Hepatocyte (in vitro differentiated cells): ENCODE measurements at places on chromosomes 16 and 17. TPM values are rescaled to one million over a fixed set of nuclear protein-coding genes. Genes with fewer than 3 reads are reported as not detected.

GRCh38 chr16:80189476-80190175, 351.2 kb upstream of the DYNLRB2 start:
- DNase-seq, result no peak
- no peaks in the 10 kb centered on the region for H3K27me3 ChIP-seq
- no peaks in the 10 kb centered on the region for H3K4me1 ChIP-seq
- H3K36me3 ChIP-seq, result no peaks in the 10 kb centered on the region
- no peak overlapping the region for H3K27ac ChIP-seq

GRCh38 chr16:1626776-1627175, 14.6 kb downstream of the CRAMP1 start:
- no peak overlapping the region for H3K4me3 ChIP-seq
- no peaks in the 10 kb centered on the region for H3K27me3 ChIP-seq
- no peak for DNase-seq
- H3K36me3 ChIP-seq, result no peaks in the 10 kb centered on the region
- no peak overlapping the region for H3K27ac ChIP-seq

GRCh38 chr17:59093145-59093701, 13.5 kb downstream of the TRIM37 start:
- H3K4me1 ChIP-seq, result no peaks in the 10 kb centered on the region
- peak overlapping the region; percentile 62 for H3K27ac ChIP-seq
- H3K27me3 ChIP-seq, result no peaks in the 10 kb centered on the region
- no peak for DNase-seq
- H3K4me3 ChIP-seq, result no peak overlapping the region

DNA sequence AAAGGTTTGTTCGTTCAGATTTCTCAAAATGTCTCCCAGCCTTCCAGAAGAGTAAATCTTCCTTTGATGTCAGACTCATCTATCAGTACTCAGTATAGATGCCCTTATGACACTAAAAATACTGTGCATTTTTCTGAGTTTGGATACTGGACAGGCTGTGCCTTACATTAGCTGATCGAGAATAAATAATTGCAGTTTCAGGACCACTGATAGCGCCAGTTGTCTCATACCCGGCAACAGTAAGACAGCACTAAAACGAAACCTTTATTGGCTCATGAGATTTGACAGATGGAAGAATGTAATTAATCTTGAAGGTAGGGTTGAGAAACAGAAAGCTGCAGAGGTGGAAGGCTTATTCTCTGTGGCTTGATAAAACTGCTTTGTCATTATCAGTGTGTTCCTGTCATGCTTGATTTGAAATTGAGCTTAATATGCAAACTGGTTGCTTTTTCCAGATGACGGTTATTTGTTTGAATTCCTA, 1.2 kb downstream of the ATP6V0A1 start:
- H3K4me3 ChIP-seq, result peak overlapping the region; percentile 80
- H3K27me3 ChIP-seq, result no peaks in the 10 kb centered on the region
- peak; percentile 33 for DNase-seq
- peak overlapping the region; percentile 97 for H3K27ac ChIP-seq

DNA sequence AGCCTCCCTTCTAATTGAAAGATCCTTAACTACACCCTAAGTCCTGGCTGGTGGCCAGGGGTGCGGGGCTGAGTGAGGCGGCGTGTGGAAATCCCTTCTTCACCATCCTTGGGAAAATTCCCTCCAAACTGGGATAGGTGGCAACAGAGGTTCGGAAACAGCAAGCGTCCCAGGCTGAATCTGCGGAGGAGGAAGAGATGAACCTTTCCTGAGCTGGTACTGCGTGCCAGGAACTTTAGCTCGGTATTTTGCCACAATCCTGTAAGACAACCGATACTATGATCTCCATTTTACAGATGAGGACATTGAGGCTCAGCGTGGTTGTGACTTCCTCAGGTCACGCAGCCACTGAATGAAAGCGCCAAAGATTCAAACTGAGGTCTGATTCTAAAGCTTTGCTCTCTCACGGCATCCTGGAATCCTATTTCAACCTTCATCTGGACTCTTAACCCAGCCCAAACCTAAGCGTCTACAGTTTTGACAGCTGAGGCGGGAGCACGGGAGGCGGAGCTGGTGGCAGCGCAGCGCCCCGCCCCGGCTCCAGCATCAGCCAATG, 583 bp upstream of the CYLD start:
- H3K4me3 ChIP-seq, result peak overlapping the region; percentile 10
- no peaks in the 10 kb centered on the region for H3K36me3 ChIP-seq
- H3K4me1 ChIP-seq, result no peaks in the 10 kb centered on the region
- peak overlapping the region; percentile 5 for H3K27ac ChIP-seq
- DNase-seq, result peak; percentile 17
- H3K27me3 ChIP-seq, result no peaks in the 10 kb centered on the region

DNA sequence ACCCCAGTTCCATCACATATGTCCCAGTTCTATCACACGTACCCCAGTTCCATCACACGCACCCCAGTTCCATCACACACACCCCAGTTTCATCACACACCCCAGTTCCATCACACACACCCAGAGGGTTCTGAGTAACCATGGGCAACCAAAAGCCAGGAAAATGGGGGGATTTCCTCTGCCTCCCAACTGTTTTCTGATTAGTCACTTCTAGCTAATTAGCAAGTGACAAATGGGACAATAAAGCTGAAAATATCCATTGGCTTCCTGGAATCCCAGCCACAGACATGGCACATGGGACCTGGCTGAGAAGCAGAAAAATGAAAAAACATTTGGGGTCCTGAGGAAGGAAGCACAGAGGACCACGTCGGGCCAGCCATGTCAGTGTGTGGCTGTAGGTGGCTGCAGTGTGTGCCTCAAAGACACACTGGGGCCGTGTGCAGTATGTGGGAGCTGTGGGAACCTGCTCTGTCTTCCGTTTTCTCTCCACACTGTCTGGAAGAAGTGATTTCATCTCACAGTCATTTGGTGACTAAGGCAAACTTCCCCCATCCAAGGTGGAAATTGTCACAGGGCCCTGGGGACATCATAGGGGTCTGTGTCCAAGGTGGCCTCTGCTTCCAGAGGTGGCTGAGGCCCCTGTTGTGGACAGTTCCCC, 106.7 kb downstream of the CMIP start:
- no peak overlapping the region for H3K4me3 ChIP-seq
- no peaks in the 10 kb centered on the region for H3K36me3 ChIP-seq
- no peak for DNase-seq

DNA sequence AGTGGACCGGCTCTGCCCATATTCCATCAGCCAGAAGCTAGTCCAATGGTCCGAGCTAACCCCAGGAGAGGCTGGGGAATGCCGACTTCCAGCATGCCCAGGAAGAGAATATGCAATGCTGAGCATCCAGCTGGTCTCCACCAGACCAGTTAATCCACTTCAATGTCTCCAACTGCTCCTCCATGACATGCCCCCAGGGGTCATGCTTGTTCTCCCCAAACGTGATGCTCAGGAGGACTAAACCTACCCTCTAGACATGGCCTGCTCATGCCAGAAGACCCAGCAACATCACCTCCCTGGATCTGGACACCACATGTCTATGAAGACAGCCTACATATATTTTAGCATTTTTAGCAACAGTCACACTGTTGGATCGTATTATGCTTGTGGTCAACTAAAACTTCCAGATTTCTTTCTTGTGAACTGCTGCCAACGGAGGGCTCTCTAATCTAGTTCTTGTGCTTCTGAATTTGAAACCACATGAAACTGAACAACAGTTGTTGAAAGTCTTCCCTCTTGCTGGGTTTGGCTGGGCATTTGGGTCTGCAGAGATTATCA, 245.1 kb downstream of the SOX9 start:
- no peaks in the 10 kb centered on the region for H3K27me3 ChIP-seq
- DNase-seq, result no peak
- no peak overlapping the region for H3K27ac ChIP-seq
- no peaks in the 10 kb centered on the region for H3K4me1 ChIP-seq

DNA sequence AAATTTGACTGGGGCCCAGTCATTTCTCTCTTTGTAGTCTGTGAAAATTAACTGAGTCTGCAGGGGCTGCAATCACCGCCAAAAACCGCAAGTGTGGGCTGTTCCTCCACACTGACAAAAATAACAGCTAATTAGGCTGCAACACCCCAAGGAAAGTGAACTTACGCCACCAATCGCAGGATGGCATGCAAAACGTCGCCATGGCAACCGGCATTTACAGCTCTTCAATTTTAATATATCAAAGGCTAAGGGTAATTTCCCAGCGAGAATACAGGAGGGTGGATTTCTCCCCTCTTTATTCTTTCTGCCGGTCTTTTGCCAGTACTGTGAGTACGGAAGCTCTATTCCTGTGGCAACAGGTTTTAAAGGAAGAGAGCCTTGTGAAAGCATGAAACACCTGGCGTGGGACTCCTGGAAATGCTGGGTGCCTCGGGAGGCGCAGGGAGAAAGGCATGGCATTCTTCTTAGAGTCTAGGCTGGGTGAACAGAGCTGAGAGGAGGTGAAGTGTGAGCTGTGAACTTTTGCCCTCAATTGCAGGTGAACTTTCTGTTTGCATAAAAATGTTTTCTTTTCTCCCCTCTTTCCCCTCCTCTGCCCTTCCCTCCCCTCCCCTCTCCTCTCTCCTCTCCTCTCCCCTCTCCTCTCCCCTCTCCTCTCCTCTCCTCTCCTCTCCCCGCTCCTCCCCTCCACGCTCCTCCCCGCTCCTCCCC, 399.7 kb downstream of the XYLT1 start:
- H3K36me3 ChIP-seq, result no peaks in the 10 kb centered on the region
- H3K4me3 ChIP-seq, result no peak overlapping the region
- peak; percentile 22 for DNase-seq
- H3K4me1 ChIP-seq, result no peaks in the 10 kb centered on the region
- H3K27me3 ChIP-seq, result no peaks in the 10 kb centered on the region
- no peak overlapping the region for H3K27ac ChIP-seq

The RTN4RL1 gene
- total RNA-seq, result 0.48 and 1.4 TPM in 2 replicates

DNA sequence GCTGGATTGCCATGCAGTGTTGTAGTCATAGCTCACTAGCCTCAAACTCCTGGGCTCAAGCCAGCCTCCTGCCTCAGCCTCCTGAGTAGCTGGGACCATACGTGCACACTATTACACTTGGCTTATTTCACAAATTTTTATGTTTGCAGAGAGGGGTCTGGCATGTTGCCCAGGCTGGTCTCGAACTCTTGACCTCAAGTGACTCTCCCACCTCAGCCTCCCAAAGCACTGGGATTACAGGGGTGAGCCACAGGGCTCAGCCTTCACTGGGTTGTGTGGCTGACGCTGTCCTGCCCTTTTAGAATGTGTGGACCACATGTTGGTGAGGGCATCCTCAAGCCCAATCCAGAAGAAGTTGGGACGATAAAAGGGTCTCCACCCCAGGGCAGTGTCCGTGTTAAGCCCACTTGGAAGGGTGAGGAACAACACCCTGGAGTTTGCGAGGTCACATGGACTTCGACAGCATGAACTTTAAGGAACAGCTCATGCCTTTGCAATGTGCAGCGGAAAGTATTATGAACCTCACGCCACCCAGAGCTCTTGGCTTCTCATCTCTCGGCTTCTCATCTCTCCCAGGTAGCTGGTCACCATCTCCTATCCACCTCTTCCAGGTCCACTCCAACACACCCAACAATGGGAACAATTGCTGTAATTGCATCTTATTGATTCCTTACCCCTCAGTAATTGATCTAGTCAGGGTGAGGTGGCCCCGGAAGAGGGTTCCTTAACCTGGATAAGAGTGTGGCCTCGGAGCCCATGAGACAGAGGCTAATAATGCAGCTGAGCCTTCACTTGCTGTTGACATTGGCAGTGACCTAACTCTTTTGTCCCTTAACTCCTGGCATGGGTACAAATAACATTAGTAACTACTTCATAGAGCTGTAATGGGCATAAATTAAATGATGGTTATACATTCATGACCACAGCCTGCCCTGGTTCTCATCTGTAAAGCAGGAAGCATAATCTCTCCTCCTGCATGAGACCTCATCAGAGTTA, 6.7 kb downstream of the FOXL1 start:
- no peak for DNase-seq
- no peak overlapping the region for H3K27ac ChIP-seq
- H3K27me3 ChIP-seq, result peaks cover 62% of the 10 kb centered on the region
- no peaks in the 10 kb centered on the region for H3K4me1 ChIP-seq
- H3K36me3 ChIP-seq, result no peaks in the 10 kb centered on the region
- H3K4me3 ChIP-seq, result no peak overlapping the region

The GGT6 gene
- 0.32 TPM in 1 of 2 replicates, not detected in the other for total RNA-seq

DNA sequence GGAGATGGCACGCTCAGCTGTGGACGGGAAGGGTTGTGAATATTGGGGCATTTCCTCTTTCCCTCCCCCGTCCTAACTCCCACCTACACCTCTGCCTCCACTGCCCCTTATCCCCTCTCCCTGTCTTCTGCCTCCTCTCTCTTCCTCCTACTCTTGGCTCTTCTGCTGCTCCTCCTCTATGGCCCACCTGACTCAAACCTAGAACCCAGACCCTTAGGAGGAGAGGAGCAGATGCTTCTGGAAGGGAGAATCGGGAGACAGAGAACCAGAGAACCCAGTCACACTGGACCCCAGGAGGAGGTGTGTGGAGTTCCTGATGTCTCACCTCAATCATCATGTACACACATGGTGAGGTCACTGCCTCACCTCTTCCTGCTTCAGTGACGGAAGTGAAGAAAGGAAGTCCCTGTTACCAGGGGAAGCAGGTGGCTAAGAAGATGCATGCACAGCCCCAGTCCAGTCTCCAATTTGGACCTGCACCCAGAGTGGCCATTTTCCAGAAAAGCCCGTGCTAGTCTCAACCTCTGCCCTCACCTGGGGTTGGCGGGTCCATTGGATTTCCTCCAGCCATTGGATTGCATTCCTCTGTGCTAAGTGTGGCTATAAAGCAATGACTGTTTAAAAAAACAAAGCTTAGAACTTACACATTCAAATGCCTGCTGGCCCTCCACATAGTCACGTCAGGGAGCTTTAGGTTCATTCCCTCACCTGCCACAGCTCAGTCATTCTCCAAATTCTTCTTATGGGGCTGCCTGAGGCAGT, 4.0 kb downstream of the RNF222 start:
- no peaks in the 10 kb centered on the region for H3K4me1 ChIP-seq
- no peaks in the 10 kb centered on the region for H3K36me3 ChIP-seq
- DNase-seq, result no peak
- H3K4me3 ChIP-seq, result no peak overlapping the region

DNA sequence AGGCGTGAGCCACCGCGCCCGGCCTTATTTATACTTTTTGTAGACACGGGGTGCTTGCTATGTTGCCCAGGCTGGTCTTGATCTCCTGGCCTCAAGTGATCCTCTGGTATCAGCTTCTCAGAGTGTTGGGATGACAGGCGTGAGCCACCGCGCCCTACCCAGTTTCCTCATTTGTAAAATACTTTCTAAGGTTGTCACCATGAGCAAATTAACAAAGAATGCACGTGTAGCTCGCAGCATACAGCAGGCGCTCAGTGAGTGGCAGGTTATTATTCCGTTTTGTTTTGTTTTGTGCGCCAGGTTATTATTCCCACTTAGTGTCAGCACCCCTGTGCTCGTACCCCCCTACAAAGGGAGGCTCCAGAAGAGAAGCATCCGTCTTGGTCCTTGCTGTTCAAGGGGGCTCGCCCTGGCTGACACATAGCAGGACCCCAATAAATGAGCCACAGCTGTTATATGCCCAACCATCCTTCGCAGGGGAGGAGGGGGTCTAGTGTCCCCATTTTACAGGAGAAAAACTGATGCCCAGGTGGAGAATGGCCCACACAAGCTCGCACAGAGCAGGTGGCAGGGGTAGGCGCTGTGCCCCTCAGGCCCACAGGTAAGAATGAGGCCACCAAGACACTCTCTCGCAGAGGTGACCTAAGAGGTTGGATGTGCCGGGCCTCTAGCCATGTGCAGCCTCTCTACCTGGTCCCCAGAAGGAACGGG, 686 bp upstream of the MIEF2 start:
- no peak for DNase-seq
- H3K4me3 ChIP-seq, result no peak overlapping the region
- no peaks in the 10 kb centered on the region for H3K27me3 ChIP-seq
- peak overlapping the region; percentile 40 for H3K27ac ChIP-seq
- no peaks in the 10 kb centered on the region for H3K36me3 ChIP-seq
- peaks cover 29% of the 10 kb centered on the region for H3K4me1 ChIP-seq

The STAC2 gene
- not detected in 2 replicates for total RNA-seq
